Hippocampal formation (tissue), 2 donors: ENCODE measurements at places on chromosomes 11 and 22.

- no peak for DNase-seq
These were observed 2.2 kb upstream of the OR52H1 start for GRCh38 chr11:5550440-5551095.

DNA sequence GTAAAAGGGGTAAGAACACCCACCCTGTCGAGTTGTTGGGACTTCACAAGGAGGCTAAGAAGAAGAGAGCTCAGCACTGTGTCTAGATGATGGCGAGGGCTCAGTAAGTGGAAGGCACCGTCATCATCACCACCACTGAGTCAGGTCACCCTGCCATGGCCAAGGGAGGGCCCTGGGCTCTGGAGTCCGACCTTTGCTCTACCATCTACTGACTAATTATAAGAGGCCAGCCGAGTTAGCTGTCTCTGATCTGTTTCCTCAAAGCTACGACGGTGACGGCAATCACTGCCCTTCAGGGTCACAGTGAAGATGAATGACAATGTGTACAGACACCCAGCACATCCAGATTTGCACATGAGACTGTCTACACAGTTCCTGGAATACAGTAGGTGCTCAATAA lies 29.3 kb downstream of the KIAA0930 start:
- no peak for DNase-seq

DNA sequence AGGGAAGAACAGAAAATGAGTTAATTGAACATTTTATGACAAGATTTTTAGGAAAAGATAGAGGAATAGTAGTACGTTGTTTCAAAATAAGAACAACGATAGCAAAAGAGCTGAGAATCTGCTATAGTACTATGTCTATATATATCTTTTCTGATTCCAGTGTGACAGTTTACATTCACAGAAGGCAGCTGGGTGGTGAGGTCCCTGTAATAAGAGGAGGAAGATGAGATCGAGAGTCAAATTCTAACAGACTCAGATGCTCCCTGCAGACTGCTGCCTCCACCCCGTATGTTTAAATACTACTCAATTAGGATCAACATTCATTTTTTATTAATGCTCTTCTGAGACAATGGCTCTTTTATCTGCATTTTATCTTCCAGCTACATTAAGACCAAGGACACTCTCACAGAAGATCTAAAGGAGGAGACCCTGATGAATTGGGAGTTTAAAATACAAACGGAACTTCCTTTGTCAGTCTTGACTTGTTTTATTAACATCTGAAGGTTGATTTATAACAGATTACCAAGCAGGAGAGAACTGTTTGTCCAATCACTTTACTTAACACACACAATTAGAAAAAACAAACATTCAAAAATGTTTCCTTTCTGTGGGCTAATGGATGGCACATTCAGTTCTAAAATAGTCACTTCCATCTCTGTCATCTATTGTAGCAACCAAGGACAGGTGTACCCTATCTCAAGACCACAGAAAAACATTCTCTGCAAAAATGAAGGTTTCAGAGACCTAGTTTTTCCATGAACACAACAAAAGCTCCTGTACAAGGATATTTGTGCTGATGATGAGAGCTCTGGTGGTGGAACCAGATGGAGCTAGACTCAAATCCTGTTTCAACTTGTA lies 240.2 kb downstream of the CADM1 start:
- no peak for DNase-seq

GRCh38 chr11:15585602-15586331 lies 471.0 kb downstream of the INSC start:
- DNase-seq = no peak

GRCh38 chr11:14905104-14906033 lies 13.3 kb upstream of the CYP2R1 start:
- DNase-seq = no peak

DNA sequence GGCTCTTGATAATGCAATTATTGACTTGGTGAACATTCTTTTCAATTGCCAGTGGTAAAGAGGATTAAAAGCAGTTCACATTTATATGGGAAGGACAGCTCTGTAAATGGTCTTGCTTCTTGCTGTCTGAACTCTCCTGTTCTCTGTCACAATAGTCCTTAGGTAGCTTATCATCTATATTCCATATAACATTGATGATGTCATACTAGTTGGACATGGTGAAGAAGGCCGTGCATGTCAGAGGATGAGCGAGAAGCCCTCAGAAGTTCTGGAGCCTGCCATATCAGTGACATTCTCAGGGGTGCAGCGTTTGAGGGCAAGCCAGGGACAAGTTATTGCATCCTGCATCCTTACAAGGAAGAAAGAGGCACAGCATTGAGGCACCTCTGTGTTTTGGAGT lies 2.6 kb upstream of the CHKB start:
- no peak for DNase-seq

DNA sequence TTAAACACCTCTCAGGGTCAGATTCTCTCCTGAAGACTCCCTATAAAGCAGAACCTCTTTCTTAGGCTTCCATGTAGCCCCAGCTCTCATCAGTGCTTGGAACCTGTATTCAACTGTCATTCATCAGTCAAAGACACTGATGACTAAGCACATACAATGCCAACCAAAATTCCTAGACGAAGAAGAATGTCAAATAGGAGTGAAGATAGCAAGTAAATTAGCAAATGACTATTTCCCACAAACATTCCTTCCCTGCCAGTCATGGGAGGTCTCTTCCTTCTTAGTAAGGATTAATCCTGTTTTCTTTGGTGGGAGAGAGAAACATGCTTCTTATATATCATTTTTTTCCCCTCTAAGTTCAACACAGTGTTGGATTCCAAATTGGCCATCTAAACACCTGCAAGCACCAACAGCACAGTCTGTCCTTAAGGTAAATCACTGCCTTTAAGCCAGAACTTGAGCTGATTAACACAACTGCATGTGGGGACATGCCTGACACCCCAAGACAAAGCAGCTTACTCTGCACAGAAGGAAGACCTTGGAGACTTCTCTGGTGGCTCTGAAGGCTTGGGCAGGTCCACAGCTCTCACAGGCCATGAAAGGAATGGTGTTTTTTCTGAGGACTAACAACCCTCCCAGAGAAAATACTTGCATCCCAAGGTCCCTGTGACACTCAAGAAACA lies 47.5 kb upstream of the ME3 start:
- DNase-seq = no peak

- DNase-seq = no peak
These were observed 6.1 kb downstream of the P2RY2 start for GRCh38 chr11:73223998-73224730.

- DNase-seq = no peak
These were observed 1008.4 kb downstream of the BRD1 start for GRCh38 chr22:48819232-48819631.

DNA sequence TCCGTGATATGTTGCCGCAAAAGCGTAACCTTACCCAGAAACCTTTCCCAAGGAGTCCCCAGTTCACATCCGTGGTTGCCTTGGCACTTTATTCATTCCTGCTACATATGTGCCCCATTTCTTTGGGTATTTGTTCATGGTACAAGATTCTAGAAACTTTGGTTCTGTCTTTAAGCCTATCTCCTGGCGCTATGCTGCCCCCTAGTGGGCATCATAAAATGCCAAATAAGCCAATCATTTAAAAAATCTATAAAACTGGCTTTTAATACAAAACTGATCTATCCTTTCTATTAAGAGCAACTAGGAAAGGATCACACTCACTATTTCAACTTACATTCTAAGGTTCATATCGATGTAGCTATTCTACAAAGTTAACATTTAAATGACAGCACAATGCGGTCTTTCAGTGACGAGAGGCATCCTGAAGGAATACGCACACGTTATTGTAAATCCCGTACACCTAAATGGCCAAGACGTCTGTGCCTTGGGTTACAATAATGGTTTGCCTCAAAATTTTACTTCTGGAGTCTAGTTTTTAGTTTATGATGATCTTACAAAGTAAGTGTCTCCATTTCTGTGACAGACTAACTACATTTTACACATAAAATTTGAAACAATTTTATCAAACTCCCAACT lies 16.2 kb downstream of the PIWIL3 start:
- no peak for DNase-seq

GRCh38 chr11:120835601-120836228 lies 188.2 kb upstream of the TBCEL start:
- no peak for DNase-seq

DNA sequence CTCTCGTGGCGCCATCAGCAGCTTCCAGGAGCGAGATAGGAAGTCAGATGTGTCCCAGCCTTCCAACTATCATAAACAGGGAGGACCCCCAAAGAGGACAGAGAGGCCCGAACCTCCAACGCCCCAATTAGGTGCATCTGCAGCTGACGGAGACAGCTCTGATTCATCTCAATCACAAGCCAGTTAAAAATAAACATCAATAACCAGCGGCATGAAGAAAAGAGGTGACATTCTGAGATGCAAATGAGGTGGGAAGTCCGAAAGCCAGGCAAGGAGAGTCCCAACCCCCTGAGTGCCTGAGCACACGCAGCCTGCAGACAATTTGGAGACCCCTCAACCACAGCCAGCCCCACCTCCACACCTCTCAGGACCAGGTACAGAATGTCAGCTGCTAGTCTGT lies 28.1 kb upstream of the IGSF9B start:
- DNase-seq = no peak

GRCh38 chr22:24813861-24814770 lies 8.1 kb downstream of the SGSM1 start:
- DNase-seq = no peak

- no peak for DNase-seq
These were observed 150.3 kb downstream of the LRRC4C start for GRCh38 chr11:41309111-41309522.

DNA sequence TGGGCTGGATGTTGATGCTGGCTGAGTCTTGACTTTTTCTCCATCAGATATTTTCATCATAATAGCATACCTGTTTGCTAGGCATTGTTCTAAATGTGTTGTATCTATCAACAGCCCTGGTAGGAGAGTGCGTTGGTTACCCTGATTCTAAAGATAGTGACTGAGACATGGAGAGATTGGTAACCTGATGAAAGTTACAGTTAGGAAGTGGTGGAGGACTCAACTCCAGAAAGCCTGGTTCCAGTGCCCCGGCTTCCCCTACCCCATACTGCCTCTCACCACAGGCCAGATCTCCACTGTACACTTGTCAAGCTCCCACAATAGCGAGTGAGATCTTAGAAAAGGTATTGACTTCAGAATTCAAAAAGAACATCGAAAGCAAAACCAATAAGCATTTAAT lies 22.8 kb upstream of the RELT start:
- no peak for DNase-seq

DNA sequence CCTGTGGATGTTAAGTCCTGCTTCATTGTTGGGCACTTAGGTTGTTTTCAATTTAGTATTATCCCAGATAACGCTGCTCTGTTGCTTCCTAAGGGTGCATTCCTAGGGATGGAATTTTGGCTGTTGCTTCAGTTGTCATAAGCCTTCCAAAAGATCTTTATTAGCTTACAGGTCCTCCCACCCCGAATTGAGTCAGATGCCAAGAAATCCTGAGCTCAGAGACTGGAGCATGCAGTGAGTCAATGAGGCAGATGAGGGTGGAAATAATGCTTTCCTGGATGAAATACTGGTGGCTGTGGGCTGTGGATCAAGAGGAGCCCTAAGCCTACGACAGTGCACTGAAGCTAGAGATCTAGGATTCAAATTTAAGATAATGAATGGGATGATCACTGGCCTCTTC lies 10.7 kb upstream of the IL18BP start:
- no peak for DNase-seq

GRCh38 chr11:10386861-10387205 lies 68.2 kb upstream of the AMPD3 start:
- DNase-seq = no peak

DNA sequence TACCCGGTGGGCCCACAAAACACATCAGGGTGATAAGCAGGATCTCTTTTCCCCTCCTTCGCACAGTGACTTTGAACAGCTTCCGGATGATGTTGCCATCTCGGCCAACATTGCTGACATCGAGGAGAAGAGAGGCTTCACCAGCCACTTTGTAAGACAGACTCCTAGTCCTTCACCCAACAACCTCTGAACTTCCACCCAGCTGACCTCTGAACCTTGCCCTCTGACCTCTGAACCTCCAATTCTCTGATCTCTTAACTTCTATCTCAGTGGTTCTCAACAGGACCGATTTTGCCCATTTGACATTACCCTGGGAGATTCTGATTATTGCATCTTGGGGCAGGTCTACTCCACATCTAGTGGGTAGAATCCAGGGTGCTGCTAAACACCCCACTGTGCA lies 3.2 kb downstream of the NCF4 start:
- no peak for DNase-seq

GRCh38 chr11:61961570-61962212 lies 5.7 kb downstream of the FTH1 start:
- DNase-seq = peak; percentile 78

- DNase-seq = peak; percentile 29
These were observed 8.2 kb upstream of the PARVG start for GRCh38 chr22:44172370-44173108.

DNA sequence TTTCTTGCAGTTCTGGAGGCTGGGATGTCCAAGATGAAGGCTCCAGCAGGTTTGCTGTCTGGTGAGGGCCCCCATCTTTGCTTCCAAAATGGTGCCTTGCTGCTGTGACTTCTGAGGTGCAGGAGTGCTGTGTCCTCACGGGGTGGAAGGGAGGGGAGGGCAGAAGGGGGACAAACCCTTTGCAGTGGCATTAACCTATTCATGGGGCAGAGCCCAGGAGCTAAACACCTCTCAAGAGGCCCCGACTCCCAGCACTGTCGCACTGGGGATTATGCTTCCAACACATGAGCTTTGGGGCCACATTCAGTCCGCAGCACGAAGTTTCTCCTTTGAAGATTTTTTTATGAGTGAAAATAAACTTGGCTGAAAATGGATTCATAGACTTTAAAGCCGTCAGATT lies 25.5 kb upstream of the OSBPL5 start:
- DNase-seq = no peak

- DNase-seq = peak; percentile 50
These were observed 15.7 kb upstream of the PGA3 start for GRCh38 chr11:61187505-61188130.

DNA sequence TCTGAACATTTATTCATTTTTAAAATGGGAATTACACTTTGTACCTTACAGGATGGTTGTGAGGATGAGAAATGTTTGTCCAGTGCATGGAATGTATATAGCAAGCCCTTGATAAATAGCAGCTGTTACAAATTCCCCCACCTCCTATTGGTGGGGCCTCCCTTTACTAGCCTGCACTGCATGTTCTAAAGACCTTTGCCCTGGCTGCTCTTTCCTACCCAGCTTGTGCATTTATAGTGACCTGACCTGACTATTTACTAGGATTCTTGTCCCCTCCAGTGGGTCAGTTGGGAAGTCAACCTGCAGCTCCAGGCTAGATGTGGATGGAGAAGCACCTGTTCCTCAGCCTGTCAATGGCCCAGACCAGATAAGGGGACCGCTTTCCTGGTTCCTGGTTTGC lies 180.3 kb downstream of the HIPK3 start:
- no peak for DNase-seq

DNA sequence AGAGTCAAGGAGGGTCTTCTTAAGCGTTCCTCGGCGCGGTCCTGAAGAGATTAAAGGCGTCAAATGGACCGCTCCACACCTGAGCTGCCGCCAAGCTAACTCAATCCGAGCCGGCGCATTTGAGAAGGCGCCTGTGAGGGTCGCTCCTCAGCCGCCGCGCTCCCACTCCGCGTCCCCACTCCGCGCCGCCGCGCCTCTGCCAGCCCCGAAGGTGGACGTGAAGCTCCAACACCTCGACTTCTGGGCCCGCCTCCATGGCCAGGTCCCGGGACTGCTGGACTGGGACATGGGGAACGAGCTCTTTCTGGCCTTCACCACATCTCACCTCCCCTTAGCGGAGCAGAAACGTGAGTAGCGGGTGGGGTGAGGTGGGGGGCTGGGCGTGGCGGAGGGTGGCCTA lies at the start of gene FOXR1:
Gene FOXR1 (plus strand): TSS at position 116 of the 400 bp plus-strand sequence. CDS start 171 bp downstream, at position 287.
- no peak for DNase-seq

GRCh38 chr11:4072668-4073285 lies 21.8 kb upstream of the RRM1 start:
- peak; percentile 94 for DNase-seq
